ENCODE measurements at places on chromosomes 7 and 10.

GRCh38 chr7:96670338-96671289 is 39.0 kb downstream of the SEM1 start:
- DNase-seq, result no peak

- no peak for DNase-seq
These were observed 54.7 kb upstream of the CCAR1 start for GRCh38 chr10:68666280-68666760.

DNA sequence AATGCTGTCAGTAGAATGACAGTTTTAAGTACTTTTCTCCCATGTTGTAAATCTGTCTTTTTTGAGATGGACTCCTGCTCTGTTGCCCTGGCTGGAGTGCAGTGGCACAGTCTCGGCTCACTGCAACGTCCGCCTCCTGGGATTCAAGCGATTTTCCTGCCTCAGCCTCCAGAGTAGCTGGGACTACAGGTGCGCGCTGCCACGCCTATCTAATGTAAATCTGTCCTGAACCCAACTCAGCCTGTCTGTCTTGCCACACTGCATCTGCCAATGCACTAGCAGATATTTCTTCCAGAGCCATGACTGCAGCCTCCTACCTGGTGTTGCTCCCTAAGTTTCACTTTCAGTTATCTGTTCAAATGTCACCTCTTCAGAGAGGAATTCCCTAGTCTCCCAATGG is 264.1 kb downstream of the PHF14 start:
- DNase-seq, result no peak

GRCh38 chr7:105178928-105179541 is 165.0 kb downstream of the KMT2E start:
- no peak for DNase-seq

- DNase-seq, result peak; percentile 41
These were observed 1.5 kb downstream of the IPMK start for GRCh38 chr10:58266003-58266825.

DNA sequence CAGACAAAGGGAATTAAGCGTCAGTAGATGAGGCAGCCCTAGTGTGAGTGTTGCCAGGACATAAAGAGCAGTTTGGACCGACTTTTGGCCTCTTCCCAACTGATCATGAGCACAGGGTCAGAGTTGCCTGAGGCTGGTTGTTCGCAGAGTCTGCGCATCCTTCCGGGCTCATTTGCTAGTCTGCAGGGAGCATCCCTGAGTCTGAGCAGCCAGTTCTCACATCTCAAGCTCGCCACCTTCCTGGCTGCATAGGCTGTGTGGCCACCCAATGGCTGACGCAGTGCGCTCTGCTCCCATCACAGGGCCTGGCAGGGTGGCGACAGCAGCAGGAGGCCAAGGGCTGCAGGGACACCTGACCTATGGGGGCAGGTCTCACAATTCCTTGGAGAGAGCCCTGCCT is 5.0 kb downstream of the GAD2 start:
- DNase-seq, result no peak

- no peak for DNase-seq
These were observed 36.9 kb upstream of the EGFR start for GRCh38 chr7:54981913-54982312.

DNA sequence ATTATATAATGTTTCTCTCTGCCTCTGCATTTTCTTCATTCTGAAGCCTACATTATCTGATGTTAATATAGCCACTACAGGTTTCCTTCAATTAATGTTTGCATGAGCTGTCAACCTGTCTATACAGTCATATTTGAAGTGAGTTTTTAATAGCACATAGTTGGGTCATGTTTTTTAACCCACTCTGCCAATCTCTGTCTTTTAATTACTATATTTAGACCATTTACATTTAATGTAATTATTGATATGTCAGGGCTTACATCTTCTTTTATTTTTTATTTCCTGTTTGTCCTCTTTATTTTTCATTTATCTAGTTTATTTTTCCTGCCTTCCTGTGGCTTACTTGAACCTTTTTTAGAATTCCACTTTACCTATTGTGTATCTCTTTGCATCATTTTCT is 124.3 kb upstream of the PDE1C start:
- DNase-seq, result no peak

- no peak for DNase-seq
These were observed 36.4 kb downstream of the MINPP1 start for GRCh38 chr10:87541114-87541513.

DNA sequence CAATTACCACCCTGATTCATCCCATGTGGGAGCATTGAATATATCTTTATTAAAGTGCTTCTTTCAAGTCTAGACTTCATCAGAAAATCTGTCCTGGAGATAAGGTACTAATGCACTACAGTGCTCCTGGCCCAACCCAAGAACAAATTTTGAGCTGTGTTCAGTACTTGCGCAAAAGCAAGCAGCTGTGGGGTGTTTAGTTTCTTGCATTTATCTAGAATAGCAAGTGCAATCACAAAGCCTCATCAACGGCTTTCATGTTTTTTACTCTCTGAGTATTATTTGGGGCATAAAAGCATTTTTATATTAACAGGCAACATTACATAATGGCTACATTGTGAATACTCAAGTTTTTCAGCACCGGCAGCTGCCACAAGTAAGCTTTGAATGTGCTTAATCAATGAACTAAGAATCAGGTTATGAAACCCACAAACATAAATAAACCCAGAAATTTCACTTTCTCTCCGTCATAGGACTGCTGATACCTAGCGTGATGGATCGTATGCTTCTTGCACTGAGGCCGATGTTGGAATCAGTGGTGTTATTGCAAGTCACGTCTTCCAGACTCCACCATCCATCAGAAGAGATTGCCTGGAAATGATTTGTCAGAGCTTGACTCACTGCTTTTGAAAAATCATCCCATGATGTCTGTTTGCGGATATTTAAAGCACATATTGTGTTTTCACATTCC is 113.1 kb downstream of the CTTNBP2 start:
- no peak for DNase-seq

GRCh38 chr7:119708891-119709290 is 564.1 kb upstream of the KCND2 start:
- DNase-seq, result no peak

DNA sequence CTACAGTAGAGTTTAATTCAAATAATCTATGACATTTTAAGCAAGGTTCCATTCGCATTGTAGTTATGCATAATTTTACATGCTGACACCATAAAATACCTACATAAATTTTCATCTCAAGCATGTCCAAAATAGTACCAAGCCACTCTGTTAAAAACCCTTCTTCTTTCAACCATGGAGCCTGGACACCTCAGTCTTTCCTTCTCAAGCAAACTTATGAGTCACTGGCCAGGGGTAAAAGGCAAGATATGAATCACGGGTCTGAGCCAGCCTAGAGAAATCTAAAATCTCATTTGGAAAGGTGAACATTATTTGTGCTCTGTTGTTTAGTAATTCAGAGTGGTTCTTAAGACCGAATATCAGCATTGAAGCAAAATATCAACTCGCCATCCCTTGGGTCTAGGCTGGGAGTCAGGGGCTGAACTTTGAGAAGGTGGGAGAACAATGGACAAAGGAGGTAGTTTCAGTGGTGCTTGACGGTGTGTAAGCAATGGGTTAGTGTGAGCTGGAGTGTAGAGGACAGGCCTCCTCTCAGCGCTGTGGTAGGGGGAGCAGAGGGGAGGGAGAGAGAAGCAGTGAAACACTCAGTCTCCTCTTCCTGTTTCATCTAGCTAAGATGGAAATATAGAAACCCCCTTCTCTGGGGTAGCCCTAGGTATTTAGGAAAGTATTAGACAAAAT is 19.1 kb upstream of the GPAM start:
- no peak for DNase-seq

DNA sequence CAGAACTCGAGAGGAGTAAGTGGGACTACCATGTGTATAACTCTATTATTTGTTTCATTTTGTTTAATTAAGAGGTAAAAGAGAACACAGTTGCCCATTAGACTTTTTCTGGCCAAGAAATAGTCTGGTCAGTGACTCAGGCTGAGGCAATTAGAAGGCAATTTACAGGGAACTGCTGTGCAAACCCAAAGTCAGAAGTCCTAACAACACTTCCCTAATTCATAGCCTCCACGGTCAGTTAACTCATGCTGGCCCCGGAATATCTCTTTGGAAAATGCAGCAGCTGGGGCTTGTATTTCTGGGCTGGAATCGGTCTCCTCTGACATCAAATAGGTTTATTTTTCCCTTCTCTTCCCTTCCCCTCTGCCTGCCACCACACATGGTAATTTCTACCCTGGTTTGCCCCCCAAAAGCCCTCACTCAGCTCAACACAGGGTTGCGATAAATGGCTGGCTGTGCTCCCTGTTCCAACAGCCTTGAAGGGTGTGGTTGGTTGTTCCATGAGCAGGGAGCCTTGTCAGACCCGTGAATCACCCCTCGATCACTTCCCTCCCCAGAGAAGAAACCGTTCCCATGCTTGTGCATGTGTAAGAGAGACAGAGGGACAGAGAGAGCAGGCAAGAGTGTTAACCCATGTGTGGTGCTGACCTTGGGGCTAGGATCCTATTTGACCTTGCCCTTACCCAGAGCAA is 5.3 kb downstream of the SH3PXD2A start:
- no peak for DNase-seq

- DNase-seq, result no peak
These were observed 75.7 kb downstream of the IMMP2L start for GRCh38 chr7:111486472-111487142.

GRCh38 chr10:99782447-99783286 is at the start of gene ABCC2:
Gene ABCC2, plus strand, starts transcription at chr10:99782640. Its CDS starts 205 bp downstream, at chr10:99782845.
- DNase-seq, result no peak

DNA sequence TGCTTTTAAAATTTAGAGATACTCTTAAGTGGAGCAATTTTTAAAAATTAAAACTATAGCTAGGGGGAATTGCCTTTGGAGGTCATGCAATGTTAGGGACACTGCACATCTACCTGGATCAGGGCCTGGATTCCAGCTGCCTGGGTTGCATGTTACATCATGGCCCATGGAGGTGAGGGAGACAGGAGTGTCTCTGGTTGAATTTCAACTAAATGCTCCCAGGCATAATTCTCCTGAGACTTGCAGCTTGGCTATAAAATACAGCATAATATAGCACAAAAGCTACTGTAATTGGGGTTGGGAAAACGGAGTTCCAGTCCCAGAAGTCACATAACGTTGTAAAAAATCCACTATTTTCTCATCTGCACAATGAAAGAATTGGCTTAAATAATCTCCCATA is 782.5 kb downstream of the LRMDA start:
- no peak for DNase-seq

- DNase-seq, result no peak
These were observed 12.2 kb downstream of the PTN start for GRCh38 chr7:137331378-137331777.

GRCh38 chr10:110069502-110069982 is 61.8 kb downstream of the ADD3 start:
- DNase-seq, result no peak

DNA sequence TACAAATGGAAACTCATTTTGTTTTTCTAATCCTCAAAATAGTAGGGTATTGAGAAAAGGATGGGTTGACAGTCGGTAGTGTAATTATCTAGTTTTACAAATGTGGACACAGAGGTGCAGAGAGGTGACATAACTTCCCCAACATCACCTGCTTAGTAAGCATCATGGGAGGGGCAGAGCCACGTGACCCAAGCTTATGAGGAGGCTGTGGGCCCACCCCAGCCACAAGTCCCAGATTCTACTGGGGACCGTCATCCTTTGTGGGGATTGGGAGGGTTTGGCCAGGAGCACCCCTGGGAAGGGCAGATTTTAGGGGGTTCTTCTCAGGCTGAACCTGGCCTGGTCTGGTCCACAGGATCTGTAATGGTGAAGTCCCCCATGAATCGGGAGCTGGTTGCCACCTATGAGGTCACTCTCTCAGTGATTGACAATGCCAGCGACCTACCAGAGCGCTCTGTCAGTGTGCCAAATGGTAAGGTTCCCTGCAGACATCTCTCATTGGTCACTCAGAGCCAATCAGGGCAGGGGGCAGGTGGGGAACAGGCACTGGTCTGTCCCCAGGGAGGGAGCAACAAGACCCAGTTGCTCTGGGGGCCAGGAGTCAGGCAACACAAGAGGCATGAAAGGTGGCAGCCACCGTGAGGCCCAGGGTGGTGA is 23.6 kb upstream of the VSIR start:
- no peak for DNase-seq

DNA sequence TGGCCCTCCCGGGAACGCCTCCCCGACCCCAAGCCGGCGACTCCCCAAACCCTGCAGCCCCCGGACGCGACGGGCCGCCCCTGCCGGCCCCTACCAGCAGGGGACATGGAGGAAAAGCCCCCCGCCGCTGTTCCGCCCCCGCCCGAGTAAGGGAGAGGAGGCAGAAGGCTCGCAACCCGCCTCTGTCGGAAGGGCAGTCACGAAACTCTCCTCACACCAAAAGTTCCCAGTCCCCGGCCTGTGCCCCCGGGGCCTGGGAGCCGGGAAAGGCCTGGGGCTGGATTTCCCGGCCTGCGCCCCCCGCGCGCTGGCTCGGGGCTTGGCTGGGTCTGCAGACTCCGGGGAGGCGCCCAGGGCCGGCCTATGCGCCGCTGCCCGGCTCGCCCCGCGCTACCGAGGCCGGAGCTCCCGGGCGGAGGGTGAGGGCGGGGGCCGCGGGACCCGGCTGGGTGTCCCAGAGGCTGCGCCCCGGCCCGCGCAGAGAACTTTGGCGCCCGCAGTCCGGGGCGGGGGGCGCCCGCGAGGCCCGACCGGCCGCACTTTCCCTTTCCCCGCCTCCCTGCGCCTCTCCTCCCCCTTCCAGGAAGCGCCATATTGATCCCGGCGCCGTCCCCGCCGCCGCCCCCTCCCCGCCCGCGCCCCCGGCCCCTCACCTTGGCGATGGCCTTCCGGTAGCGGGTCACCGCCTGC is 728 bp downstream of the PARD3 start:
- DNase-seq, result no peak

- no peak for DNase-seq
These were observed 20.2 kb upstream of the TMEM72 start for GRCh38 chr10:44890696-44891563.

DNA sequence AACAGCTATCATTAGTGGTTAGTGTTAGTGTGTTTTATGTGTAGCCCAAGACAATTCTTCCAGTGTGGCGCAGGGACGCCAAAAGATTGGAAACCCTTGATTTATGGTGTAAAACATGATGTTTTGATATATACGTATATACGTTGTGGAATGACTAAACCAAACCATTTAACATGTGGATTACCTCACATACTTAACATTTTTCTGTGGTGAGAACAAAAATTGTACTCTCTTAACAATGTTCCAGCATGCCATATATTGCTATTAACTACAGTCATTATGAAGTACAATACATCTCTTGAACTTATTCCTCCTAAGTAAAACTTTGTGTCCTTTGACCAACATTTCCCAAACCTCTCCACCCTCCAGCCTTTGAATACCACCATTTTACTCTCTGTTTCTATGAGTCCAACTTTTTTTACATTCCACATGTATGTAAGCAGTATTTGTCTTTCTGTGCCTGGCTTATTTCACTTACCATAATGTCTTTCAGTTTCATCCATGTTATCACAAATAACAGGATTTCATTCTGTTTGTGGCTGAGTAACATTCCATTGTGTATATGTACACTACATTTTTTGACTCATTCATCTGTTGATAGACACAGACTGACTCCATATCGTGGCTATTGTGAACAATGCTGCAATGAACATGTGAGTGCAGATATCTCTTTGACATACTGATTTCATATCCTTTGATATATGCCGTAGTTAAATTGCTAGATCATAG is 42.2 kb upstream of the MAGI2 start:
- DNase-seq, result no peak

- peak; percentile 60 for DNase-seq
These were observed 189.8 kb downstream of the HECW1 start for GRCh38 chr7:43302211-43302711.
